NCI-H774 (cell line): ENCODE measurements at places on chromosomes 13 and 19.

DNA sequence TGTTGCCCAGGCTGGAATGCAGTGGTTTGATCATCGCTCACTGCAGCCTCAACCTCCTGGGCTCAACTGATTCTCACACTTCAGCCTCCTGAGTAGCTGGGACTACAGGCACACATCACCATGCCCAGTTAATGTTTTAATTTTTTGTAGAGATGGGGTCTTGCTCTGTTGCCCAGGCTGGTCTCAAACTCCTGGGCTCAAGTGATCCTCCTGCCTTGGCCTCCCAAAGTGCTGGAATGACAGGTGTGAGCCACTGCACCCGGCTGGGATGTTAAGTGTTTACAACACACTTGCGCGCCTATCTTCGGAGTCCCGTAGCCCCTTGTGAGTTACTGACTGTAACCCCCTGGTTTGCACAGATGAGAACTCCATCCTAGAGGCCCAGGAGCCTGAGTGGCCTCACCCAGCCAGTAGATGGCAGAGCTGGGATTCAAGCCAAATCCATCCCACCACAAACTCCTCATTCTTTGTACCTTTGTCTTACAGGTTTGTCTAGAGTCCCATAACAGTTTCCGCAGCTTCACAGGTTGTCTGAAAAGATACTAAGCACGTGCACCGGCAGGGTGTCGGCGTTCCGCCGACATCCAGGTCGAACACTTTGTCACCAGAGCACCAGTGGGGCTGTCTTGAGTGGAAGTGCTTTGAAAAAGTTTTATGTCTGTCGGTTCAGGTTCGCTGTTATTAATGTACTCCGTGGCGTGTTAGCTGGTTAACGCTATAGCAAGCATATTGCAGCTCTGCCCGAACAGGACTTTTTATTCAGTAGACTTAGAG is 14.7 kb downstream of the MAG start:
- DNase-seq = no peak

DNA sequence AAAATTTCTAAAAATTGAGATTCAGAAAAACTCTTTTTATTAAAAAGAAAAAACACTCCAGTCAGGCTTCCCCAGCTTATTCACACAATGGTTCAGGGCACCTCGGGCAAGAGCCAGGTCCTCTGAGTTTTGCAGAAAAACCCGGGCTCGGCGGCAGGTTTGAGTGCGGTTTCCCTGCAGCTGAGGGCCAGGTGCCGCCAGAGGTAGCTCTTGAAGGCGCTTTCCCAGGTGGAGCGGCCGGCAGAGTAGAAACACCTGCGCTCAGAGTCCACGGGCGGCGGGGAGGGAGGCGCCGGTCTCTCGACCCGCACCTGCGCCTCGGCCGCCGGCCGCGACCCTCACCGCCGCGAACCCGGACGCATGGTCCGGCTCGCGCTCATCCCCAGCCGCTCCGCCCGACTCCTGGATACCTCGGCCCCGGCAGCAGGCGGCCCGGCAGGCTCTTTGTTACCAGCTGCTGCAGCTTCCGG is 444 bp downstream of the PROSER1 start:
- DNase-seq = no peak

GRCh38 chr13:75637181-75637750 is 1.1 kb downstream of the LMO7 start:
- DNase-seq = no peak

- DNase-seq = no peak
These were observed 13.6 kb downstream of the HIPK4 start for GRCh38 chr19:40376286-40376862.

- no peak for DNase-seq
These were observed 10.5 kb upstream of the ZNF112 start for GRCh38 chr19:44367024-44367423.

DNA sequence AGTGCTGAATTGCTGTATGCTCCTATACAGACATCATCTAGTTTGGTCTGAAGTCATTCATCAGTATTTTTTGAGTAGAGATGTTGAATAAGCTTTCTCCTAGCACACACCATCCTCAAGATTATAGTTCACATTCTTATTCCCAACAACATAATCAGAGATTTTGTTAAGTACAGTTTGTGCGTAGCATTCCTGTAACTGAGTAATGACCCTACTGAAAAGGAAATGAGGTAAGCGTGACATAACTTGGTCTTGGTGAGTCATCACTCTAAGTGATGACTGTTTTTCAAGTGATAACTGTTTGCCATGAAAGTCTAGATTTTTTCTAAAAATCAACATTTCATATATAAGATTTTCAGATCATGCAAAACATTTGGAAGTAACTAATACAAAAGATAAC is 18.5 kb upstream of the FAM216B start:
- no peak for DNase-seq

DNA sequence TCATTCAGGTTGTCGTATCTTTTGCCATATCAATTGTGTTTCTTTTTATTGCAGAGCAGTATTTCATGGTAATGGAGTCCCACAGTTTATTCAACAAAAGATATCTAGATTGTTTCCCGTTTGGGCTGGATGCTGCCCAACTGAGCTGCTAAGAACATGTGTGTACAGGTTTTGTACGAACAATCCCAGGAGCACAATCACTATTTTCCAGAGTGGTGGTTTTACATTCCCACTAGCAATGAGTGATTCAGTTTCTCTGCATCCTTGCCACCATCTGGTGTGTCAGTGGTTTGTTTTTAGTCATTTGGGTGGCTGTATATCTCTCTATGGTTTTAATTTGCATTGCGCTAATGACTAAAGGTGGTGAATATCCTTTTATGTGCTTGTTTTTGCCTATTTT is 52.7 kb upstream of the ZDHHC20 start:
- DNase-seq = no peak

DNA sequence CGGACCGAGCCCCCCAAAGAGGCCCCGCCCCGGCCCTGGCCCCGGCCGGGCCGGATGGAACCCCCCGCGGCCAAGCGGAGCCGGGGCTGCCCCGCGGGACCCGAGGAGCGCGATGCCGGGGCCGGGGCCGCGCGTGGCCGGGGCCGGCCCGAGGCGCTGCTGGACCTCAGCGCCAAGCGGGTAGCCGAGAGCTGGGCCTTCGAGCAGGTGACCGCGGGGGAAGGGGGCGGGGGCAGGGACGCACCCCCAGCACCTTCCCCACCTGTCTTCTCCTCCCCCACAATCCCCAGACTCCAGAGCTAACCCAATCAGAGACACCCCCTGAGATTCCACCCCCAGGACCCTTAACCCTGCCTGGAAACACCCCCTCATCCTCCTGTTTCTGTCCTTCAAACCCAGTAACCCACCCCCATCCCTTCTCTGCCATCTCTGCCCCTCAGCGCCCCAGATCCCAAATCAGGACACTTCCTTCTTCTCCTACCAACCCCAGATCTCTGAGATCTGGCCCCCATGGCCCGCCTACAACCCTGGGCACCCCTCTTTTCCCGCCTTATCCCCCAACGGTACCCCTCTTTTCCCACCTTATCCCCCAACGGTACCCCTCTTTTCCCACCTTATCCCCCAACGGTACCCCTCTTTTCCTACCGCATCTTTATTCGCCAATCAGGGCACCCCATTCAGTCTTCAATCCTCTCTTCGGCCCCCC is 505 bp downstream of the ZSWIM4 start:
- peak; percentile 5 for DNase-seq

GRCh38 chr19:17753976-17754375 is 2.7 kb downstream of the FCHO1 start:
- DNase-seq = no peak

GRCh38 chr19:16204005-16204294 is 6.2 kb downstream of the AP1M1 start:
- DNase-seq = no peak

- peak; percentile 69 for DNase-seq
These were observed 503.0 kb downstream of the LIG4 start for GRCh38 chr13:107712145-107712860.
